GF-D8 (cell line): ENCODE measurements at places on chromosomes 2 and 18.

- no peak for DNase-seq
Observed at GRCh38 chr18:59996370-59996966, 96.7 kb downstream of the PMAIP1 start.

GRCh38 chr2:98608962-98609604, 694 bp downstream of the UNC50 start:
- no peak for DNase-seq

DNA sequence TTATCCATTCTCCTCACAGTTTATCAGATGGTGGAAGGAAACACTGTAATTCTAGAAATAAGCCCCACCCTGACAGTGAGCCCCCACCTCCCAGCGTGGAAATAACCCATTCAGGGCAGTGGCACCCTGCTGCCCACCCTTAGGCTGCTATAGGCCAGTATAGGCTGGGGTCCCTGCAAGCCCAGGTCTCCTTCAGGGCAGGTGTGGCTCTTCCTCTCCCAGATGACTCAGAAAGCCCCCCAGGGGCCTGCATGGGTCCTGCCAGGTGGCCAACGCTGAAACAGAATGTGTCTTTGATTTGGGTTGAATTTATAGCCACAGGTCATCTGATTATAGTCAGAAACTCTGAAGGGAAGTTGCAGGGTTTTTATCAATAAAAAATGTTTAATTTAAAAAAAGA, 136.4 kb downstream of the SH3RF3 start:
- DNase-seq, result no peak

DNA sequence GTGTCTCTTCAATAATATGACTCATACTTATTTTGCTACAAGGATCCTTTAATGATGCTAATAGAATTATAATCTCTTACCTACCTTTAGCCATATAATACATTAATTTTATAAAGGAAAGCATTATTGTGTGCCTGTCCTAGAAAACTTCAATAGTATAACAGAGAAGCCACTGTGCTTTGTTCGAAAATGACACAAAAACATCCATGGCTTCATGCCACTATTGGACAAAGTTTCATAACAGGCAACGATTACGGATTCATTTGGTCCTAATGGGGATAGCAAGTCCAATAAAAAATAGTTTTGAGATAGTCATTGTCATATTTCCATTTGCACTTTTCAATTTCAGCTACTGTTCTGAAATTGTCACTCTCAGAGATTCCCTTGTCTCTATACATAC, 52.5 kb upstream of the CCDC150 start:
- DNase-seq, result no peak

- DNase-seq, result no peak
Observed at GRCh38 chr2:232363784-232364615, 14.6 kb upstream of the ALPP start.

- peak; percentile 13 for DNase-seq
Observed at GRCh38 chr2:135980434-135981079, 4.9 kb downstream of the DARS1 start.

GRCh38 chr2:144085016-144085415, 434.9 kb downstream of the ZEB2 start:
- DNase-seq, result no peak

DNA sequence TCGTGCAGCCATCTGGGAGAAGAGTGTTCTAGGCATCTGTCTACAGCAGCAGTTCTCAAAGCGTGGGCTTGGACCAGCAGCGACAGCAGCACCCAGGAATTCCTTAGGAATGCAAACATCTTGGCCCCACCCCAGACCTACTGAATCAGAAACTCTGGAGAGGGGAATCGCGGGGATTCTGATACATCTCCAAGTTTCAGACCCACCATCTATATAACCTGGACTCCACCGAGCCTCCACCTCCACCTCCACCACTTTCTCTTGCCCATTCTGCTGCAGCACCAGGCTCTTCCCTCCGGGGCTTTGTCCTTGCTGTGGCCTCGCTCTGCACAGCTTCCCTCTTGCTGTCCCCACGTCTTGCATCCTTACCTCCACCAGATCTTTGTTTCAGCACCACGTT, 256.4 kb downstream of the BCL2 start:
- no peak for DNase-seq

DNA sequence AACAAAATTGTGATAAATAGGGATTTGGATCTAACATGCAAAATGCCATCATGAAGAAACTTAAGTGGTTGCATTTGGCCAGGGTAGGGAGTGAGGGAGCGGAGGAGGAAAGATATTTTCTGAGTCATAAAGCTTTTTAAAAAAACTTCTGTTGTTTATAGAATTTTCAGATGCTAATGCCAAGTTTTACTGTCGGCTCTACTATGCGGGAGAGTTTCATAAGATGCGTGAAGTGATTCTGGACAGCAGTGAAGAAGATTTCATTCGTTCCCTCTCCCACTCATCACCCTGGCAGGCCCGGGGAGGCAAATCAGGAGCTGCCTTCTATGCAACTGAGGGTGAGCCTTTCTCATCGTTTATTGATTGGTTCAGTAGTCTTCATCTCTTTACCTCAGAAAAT, 56.0 kb upstream of the PTH2R start:
- DNase-seq, result no peak

GRCh38 chr2:107160640-107161239, 274.8 kb upstream of the ST6GAL2 start:
- no peak for DNase-seq

- no peak for DNase-seq
Observed at GRCh38 chr18:63144748-63145147, 174.8 kb downstream of the BCL2 start.

- DNase-seq, result no peak
Observed at GRCh38 chr18:32974421-32975162, 201.8 kb upstream of the KLHL14 start.

GRCh38 chr2:205403244-205403825, 279.0 kb upstream of the NRP2 start:
- DNase-seq, result no peak

GRCh38 chr2:221541131-221541735, 30.9 kb downstream of the EPHA4 start:
- DNase-seq, result no peak

DNA sequence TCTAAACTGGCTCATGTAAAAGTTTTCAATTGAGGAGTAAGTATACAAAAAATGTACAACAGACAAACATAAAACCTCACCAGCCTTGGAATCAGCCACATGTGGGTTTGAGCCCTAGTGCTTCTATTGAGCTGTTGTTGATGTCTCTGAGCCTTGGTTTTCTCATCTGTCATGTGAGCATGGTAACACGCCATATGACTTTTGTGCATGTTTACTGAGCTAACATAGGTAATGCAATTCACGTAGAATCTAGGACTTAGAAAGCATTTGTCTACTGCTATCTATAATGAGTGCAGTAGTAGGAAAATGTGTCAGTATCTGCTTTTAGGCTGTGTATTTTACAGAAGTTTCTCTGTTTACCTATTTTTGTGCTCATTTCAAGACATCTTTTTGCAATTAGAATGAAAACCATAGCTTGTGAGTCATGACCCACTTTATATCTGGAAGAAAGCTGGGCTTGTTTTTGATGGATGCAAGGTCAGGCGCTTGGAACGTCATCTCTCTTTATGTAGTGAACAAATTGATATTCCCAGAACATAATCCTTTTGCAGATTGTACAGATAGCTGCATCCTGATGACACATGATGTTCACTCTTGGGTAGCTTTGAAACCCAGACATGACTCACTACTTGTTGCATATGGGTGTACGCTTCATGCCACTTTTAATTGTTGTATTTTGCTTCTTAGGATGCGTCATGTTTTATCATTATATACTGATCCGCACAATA, 94.3 kb downstream of the RNF144A start:
- no peak for DNase-seq

DNA sequence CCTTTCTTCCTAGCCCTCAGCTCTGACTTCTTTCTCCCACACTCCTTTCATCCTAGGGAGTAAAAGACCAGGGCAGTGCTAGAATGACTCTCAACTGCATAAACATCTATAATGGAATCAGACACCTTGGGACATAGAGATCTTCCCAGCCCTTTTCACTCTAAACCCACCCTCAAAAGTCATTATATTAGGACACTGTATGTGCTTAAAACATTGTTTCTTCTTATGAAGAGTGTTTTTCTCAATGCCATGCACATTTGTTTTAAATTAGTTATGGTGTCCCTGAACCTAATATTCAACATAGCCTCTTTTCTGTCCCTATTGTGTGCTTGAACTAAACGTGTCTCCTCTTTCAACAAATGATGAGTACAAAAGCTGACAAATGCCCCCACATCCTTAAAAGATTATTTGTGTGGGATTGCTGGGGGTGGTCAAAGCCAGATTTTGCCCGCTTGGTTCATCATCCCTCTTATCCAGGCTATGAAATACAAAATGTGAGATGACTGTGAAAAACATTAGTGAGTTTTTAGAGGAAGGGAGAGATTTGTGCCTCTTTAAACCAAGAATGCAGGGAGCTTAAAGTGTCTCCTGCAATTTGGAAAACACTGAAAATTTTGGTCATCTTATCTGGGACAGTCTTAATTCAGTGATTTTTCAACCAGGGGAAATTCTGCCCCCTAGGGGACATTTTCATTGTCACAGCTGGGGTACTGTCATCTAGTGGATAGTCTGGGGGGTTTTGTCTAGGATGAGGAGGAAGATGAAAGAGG, 29.0 kb downstream of the SERPINB5 start:
- no peak for DNase-seq

DNA sequence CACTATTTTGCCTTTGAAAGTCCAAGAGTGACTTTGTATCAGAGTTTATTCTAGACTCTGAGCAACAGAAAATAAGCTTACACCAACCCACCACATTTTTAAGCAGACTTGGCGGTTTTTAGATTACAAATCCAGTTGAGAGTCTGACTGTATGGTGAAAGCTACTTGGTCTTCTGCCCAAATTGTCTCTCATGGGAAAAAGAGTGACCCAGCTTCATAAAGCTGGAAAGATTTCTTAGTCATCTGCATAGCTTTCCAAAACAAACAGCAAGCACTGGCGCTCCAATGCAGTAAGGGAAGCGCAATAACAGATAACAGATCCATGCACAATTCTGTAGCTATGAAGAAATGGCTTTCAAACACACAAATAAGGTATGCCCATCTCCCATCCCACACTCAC, 7.1 kb downstream of the DSG1 start:
- no peak for DNase-seq

- DNase-seq, result no peak
Observed at GRCh38 chr2:216235896-216236295, 126.7 kb downstream of the XRCC5 start.

DNA sequence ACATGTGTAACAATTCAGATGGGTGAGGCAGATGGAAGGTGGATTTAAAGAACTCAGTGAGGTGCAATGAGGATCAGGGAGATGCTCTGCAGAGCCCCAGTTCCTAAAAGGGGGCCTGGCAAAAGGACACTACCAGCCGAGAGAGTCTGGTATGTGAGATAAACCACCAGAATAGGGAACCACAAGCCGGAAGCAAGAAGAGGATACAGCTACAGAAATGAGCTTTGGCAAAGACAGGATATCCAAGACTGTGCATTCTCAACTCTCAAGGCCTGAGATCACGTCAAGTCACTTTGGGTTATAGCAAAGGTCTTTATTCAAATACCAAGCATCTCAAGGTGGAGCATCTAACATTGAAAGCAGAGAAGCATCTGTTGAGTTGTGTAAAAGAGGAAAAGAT, 293.5 kb downstream of the ARHGAP15 start:
- peak; percentile 52 for DNase-seq

DNA sequence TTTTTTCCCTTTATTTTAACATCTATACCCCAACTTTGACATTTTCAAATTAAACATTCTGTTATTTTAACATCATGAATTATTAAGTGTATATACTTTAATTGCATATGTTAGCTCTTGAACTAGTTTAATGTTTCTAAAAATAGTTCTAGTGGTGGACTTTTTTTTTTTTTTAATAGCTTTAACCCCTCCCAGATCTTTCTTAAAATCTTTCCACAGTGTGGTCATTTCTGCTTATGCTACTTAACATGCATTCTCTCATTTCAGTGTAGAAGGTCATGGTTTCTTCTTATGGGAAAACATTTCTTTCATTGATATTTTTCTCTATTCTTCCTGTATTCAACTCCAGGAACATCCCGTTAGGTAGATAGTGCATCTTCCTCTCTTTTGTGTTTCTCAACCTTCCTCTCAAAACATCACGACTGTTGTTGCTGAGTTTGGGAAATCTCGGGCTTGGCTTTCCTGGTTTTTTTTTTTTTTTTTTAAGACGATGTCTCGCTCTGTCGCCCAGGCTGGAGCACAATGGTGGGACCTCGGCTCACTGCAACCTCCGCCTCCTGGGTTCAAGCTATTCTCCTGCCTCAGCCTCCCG, 849 bp upstream of the TMEM18 start:
- peak; percentile 15 for DNase-seq

- DNase-seq, result no peak
Observed at GRCh38 chr2:240452462-240453256, 17.2 kb downstream of the GPC1 start.

- no peak for DNase-seq
Observed at GRCh38 chr2:126756125-126756524, 100.2 kb downstream of the GYPC start.

DNA sequence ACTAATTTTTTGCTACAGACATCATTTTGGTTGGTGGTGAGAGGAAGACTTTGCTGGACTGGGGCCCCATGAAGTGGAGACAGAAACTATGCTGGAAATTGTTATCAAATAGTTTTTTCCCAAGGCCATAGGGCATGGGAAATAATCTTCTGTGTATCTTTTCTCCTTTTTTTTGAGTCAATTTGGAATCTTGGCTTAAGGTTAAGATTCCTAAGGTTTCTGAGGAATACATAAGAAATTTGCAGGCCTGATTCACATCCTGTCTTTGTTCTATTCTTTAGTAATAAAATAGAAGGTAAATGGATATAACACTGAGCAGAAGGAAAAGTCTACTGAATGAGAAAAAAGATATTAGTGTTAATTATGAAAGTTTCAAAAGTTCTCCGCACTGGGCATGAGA, 16.6 kb downstream of the SMC6 start:
- DNase-seq, result no peak

DNA sequence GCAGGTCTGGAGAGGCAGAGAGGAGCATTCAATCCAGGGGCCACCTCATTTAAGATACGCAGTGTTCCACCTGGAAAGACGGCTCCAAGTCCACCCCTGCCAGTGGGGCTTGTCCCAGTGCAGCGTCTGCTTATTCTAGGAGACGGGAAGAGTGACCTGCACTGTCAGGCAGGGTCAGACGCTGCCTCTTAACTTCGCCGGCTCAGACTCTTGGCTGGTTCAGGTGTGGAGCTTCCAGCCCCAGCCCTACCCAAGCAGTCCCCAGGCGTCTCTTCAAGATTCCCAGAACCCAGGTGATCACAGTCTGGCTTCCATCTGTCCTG, 208.5 kb downstream of the TFCP2L1 start:
- DNase-seq, result no peak

DNA sequence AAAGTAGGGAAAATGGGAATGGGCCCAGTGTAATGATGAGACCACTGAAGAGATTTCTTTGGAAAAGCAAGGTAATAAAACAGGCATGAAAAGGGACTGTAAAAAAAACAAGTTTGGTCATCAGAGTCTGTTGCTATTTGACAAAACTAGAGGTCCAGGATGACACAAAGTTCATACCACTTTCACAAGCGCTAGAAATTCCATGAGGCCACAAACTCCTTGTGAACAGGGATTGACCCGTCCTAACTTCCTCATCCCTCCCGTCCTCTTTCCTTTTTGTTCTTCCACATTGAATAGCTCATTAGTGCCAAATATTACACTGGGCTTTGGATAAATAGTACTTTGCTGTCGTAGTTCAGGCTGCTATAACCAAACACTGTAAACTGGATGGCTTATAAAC, 188.8 kb upstream of the EPC2 start:
- DNase-seq, result no peak

GRCh38 chr2:236345081-236345714, 81.0 kb upstream of the ASB18 start:
- DNase-seq, result no peak
